Smooth muscle cell of bladder (primary cell): ENCODE measurements at places on chromosomes 2 and 18. TPM values are rescaled to one million over a fixed set of nuclear protein-coding genes. Genes with fewer than 3 reads are reported as not detected.

The PPP4R1 gene
- total RNA-seq: 57.3 and 77.3 TPM in 2 replicates

The CDK15 gene
- 6.6 and 8.5 TPM in 2 replicates for total RNA-seq

The MC2R gene
- not detected in 2 replicates for total RNA-seq

The HAAO gene
- total RNA-seq: 0.46 and 1.8 TPM in 2 replicates

The ASTL gene
- not detected in 2 replicates for total RNA-seq

The DOCK10 gene
- total RNA-seq: 7.8 and 11.9 TPM in 2 replicates

The LPIN2 gene
- total RNA-seq: 33.9 and 37.8 TPM in 2 replicates

The CYTIP gene
- total RNA-seq: 0.28 TPM in 1 of 2 replicates, not detected in the other

The NCKAP5 gene
- 1.2 and 4.3 TPM in 2 replicates for total RNA-seq

The ACTR3 gene
- 143 and 198 TPM in 2 replicates for total RNA-seq

The WDR33 gene
- total RNA-seq: 17.8 and 20.1 TPM in 2 replicates
